ENCODE measurements at places on chromosomes 6 and 20. TPM values are rescaled to one million over a fixed set of nuclear protein-coding genes. Genes with fewer than 3 reads are reported as not detected.

DNA sequence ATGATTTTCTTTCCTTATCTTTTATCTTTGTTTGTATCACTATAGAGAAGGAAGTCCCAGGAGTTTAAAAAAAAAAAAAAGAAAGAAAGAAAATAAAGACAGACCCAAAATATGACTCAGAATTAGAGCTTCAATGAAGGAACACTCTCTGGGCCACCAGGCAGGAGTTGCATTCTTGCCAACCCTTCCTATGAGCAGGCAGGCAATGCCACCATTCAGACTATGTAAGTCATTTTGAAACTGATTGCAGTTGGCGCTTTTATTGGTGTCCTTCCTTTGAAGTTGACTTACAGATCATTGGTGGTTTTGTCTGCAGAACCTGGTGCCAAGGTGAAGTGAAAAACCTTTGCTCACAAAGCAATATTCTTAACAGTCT, 50.3 kb downstream of the MYB start:
- no peak for DNase-seq
- H3K4me3 ChIP-seq = no peak overlapping the region
- no peaks in the 10 kb centered on the region for H3K36me3 ChIP-seq
- no peaks in the 10 kb centered on the region for H3K4me1 ChIP-seq
- no peaks in the 10 kb centered on the region for H3K27me3 ChIP-seq
- H3K27ac ChIP-seq = no peak overlapping the region

The SIRPB2 gene
- 30.9 TPM for total RNA-seq

DNA sequence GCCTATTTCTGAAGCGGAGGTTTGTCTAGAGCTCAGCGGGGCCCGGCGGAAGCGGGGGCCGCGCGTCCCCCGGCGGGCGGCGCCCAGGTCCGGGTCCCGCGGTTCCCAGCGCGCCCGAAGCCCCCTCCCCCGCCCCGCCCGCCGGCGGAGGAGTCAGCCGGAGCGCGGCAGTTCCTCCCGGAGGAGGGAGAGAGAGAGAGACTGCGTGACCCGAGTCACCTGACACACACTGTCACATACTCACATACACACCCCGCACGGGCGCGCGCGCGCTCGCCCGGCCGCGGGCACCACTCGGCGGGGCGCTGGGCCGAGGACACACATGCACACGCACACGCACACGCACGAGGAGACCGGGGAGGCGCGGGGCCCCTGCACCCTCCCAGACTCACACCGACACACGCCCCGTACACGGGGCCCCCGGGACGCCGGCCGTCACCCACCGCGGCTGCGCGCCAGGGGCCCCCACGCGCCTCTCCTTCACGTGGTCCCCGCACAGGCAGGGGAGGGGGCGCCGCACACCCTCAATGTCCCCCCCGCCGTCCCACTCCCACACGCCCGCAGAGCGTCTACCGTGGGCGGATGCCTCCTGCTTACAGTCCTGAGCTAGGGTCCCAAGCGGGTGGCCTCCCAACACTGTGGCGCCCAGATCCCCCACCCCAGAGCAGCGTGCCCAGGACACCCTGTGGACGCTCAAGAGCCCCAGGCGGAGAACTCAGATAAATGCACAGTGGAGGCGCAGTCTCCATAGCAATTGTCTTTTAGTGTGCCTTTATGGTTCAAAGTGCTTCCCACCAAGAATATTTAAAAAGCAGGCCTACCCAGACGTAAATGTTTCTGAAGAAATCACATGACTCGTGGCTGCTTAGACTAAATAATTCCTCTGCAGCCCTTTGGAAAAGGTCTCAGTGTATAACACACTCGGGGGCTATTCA, at the start of gene RRAGD:
TSS of gene RRAGD (minus strand) at position 203 of the 935 bp plus-strand sequence. CDS start 280 bp downstream, outside the sequence.
- H3K4me3 ChIP-seq = peak within 1 kb of the TSS; percentile 97
- H3K36me3 ChIP-seq = no peaks in the 10 kb centered on the region
- peak within 1 kb of the TSS; percentile 28 for H3K27ac ChIP-seq
- H3K4me1 ChIP-seq = no peaks in the 10 kb centered on the region
- DNase-seq = peak; percentile 63

GRCh38 chr6:3143158-3143557, 14.2 kb downstream of the TUBB2A start:
- no peak for DNase-seq
- no peaks in the 10 kb centered on the region for H3K36me3 ChIP-seq
- no peak overlapping the region for H3K4me3 ChIP-seq

The ULBP1 gene
- under 0.01 TPM for total RNA-seq

DNA sequence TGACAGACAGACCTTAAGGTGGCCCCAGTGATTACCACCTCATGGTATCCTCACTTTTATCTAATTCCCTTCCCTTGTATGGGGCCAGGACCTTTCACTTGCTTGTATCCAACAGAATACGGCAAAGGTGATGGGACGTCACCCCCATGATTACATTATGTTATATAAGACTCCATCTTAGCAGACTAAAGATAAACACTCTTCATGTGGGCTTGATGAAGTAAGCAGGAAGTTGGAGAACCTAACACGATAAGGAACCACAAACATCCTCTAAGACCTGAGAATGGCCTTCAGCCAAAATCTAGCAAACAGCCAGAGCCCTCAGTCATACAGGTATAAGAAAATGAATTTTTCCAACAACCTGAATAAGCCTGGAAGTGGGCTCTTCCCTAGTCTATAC, 8.0 kb downstream of the SLC17A3 start:
- no peaks in the 10 kb centered on the region for H3K27me3 ChIP-seq
- H3K27ac ChIP-seq = no peak overlapping the region
- H3K4me3 ChIP-seq = no peak overlapping the region
- H3K36me3 ChIP-seq = no peaks in the 10 kb centered on the region
- DNase-seq = no peak

DNA sequence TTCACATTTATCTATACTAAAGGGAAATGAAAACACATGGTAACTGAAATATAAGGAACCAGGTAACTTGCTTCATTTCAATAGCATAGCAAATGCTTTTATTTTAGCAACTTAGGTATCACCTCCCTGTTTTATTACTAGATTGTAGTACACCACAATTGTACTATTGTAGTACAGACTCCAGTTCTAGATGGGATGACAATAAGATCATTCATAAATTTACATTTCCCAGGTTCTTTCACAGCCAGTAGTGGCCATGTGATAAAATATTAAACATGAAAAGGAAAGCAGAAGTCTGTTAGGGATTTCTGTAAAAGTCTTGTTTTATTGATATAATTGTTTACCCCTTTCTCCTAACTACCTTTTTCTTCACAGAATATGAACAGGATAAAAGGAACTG, 97.2 kb downstream of the LMBRD1 start:
- H3K27ac ChIP-seq = no peak overlapping the region
- DNase-seq = no peak
- H3K4me3 ChIP-seq = no peak overlapping the region

- H3K27ac ChIP-seq = no peak overlapping the region
- DNase-seq = no peak
Measured at GRCh38 chr20:25317351-25318075, 69.6 kb downstream of the PYGB start.
